ENCODE measurements at places on chromosomes 1 and 21. TPM values are rescaled to one million over a fixed set of nuclear protein-coding genes. Genes with fewer than 3 reads are reported as not detected.

The SERPINC1 gene
- total RNA-seq, result not detected

The GBP2 gene
- total RNA-seq, result 28.6 TPM

The OR2L2 gene
- total RNA-seq, result not detected

The TMEM82 gene
- total RNA-seq, result not detected

The ZNF124 gene
- total RNA-seq, result 5.4 TPM

The PLD5 gene
- not detected for total RNA-seq

The TMCC2 gene
- total RNA-seq, result 7.6 TPM

The PPP1R12B gene
- total RNA-seq, result 133 TPM

DNA sequence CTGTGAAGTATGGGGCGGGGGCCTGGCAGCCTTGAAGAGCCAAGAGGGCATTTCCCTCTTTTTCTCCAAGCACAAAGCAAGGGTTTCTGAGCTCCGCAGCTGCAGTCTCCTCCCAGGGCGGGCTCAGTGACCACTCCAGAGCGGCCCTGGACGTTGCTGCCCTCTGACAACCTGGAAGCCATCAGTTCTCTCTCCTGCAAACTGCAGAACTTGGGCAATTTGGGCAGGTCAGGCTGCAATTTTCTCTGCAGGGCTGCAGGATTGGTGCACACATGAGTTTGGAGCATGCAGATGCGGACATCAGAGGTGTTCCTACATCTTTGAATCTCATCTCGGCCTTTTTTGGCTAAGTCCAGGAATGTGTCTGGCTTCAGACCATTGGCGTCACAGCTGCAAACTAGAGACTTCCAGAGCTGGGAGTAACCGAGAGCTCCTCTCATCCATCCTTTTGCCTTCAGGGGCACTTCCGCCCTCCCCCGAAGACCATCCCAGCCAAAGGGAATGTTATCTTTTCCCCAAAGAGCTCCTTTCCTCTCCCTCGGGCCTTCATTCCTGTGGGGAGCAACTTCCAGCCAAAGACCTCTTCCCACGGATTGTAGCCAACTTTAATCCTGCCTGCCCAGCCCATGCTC lies 139.6 kb upstream of the WNT4 start:
- DNase-seq, result no peak

- no peak for DNase-seq
Observed at GRCh38 chr1:201511941-201512539, 5.1 kb upstream of the CSRP1 start.

DNA sequence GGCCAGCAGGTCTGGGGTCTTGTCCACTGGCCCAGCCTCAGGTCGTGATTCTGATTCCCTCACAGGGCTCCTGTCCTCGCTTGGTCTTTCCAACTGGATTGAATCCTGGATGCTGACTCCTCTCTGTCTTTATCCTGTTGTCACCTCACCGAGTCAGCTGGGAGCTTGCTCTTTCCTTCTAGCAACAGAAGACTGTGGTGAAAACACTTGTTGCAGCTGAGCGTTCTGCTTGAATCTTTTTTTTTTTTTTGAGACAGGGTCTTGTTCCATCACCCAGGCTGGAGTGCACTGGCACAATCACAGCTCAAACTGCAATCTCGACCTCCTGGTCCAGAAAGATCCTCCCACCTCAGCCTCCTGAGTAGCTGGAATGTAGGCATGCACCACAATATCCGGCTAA lies 8.0 kb upstream of the WNT4 start:
- DNase-seq, result no peak

DNA sequence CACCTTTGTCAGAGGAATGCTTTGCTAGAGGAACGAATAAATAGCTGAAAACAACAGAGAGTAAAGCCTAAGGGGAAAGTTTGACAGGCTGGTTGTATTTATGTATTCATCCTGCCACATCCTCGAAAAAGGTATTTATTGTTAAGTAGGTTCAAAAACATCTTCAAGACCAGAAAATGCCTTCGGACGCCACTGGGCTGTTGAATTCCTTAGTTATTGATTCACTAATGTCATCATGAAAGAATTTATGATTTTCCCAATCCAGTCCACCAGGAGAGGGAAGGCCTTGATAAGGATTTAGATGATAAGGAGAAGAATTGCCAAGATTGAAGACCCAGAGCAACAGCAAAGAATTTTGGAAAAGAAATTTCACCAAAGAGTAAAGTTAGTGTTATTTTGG lies 35.2 kb upstream of the MAB21L3 start:
- DNase-seq, result no peak

GRCh38 chr1:8424539-8425116 lies 106.7 kb downstream of the SLC45A1 start:
- DNase-seq, result peak; percentile 92

GRCh38 chr1:213122514-213122929 lies 71.5 kb downstream of the RPS6KC1 start:
- no peak for DNase-seq

- DNase-seq, result no peak
Observed at GRCh38 chr1:77649127-77649526, 33.3 kb downstream of the ZZZ3 start.

- DNase-seq, result no peak
Observed at GRCh38 chr1:18840145-18840544, 19.3 kb downstream of the TAS1R2 start.

- DNase-seq, result no peak
Observed at GRCh38 chr1:219792337-219793021, 135.9 kb downstream of the SLC30A10 start.

GRCh38 chr1:244436336-244437085 lies 15.2 kb downstream of the ADSS2 start:
- no peak for DNase-seq

GRCh38 chr1:31703431-31704270 lies at the start of gene COL16A1:
Gene COL16A1 (minus strand): TSS chr1:31704017. CDS start chr1:31702193, 1,824 bp downstream.
- peak; percentile 62 for DNase-seq

DNA sequence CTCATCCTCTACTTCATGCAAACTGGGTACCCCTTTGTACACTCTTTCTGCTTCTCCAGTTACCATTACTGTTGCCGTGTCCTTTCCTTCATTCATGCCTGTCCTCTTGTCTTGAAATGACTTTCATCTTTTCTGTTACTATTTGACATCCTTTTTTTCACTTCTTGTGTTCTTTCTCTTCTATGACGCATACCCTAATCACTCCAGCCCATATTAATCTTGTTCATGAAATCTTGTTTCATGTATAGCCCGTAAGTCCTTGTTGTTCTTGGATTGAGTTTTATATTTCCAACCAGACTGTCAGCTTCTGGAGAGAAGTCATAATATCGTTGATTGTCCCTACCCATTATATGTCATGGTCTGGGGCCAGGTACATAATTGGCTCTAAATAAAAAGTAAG lies 126.1 kb downstream of the NOS1AP start:
- DNase-seq, result no peak

GRCh38 chr1:236516929-236517704 lies 6.7 kb upstream of the LGALS8 start:
- DNase-seq, result no peak

GRCh38 chr1:182299728-182300616 lies 91.6 kb downstream of the GLUL start:
- DNase-seq, result peak; percentile 43

DNA sequence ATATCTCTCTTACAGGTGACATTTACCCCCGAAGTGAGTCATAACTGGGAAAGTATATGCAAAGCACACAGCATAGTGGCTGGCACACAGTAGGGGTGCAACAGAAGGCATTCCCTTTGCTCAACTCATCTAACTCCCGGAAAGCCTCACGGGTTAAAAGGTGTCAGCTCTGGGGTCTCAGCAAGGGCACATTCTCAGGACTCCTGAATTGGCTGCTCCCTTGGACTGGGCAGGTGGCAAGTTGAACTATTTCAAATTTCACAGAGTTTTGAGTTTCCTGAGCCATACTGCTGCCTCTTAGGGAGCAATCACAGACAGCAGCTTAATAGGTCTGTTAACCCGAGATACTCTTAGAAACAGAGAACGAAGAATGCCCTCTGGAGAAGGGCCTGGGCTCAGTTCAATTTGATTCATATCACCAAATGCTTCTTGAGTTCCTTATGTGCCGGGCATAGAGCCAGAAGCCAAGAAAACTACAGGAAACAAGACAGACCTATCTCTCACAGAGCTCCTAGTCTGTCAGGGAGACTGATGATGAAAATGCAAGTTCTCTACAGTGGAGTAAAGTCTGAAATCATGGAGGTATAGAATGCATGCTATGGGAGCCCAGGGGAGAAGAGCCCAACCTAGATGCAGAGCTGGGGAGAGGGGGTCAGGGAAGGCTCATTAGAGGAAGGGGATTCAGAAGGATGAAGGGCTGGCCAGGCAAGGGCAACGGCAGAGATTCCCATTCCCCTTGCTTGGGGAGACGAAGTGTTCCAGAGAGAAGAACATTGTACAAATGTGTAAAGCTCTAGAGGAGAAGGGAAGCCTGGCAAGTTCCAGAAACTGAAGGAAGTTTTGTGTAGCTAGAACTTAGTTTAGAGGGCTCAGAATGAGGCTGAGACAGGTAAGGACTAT lies 143.9 kb upstream of the HMGB4 start:
- DNase-seq, result no peak

GRCh38 chr1:182484531-182485257 lies 34.7 kb downstream of the RGSL1 start:
- DNase-seq, result no peak

- no peak for DNase-seq
Observed at GRCh38 chr1:27879374-27880082, 7.2 kb downstream of the THEMIS2 start.

- no peak for DNase-seq
Observed at GRCh38 chr1:93758842-93759515, 77.3 kb upstream of the BCAR3 start.

DNA sequence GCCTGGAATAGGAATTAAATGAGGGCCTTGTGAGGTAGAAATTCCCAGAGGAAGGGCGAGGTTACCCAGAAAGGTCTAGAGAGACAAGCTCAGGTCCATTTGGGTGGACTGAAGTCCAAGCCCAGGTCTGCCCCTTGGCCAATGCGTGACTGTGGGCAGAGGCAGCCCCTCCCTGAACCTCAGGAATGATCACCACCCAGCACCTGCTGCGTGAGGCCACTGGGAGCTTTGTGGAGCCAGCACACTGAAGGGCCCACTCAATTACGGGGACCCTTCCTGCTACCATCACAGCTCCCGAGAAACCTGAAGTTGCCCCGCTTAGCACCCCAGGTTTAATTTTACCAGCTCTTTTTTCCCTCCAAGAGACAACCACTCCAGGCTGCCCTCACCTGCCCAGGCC lies 6.5 kb upstream of the MATN1 start:
- DNase-seq, result no peak

GRCh38 chr1:208205216-208206013 lies 38.8 kb downstream of the PLXNA2 start:
- DNase-seq, result no peak

- no peak for DNase-seq
Observed at GRCh38 chr1:64234714-64235113, 31.3 kb downstream of the UBE2U start.

DNA sequence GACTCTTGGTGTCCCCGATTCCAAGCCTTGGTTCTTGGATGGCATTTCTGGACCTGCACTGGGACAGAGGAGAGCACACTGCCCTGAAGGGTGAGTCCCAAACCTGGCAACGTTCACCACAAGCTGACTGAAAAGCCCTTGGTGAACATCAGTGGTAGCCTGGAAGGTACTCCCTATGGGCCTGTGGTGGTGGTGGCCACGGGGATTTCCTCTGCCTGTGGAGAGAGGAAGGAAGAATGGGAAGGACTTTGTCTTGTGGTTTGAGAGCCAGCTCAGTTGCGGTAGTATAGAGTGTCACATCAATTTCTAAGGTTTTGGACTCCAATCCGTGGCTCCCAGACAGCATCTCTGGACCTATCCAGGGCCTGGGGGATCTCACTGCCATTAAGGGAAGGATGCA lies 50.7 kb downstream of the DNAH14 start:
- no peak for DNase-seq

DNA sequence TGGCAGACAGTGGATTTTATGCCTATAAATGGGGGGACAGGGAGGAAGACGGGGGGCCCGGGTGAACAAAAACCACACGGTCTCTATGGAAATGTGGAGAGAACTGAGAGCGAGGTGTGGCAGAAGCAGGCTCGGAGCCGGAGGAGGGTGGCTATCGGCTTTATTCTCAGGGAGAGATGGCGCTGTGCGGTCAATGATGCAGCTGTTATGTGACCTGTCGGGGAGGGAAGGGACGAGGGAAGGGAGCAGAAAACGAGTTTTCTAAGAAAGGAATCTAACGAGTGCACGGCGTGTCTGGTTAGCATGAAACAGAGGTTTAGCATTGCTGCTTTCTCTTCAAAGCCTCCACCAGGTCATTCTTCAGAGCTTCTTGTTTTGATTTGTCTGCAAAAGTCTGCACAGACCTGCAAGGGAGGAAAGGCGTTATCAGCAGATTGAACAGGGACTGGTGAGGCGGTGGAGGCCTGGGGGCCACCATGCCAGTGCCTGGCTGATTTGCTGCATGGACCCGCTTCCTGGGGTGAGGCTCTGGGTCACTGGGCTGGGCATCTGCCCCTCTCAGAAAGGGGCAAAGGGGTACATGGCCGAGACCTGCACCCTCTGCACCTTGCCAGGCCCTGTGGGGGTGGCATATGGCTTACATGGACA lies 27.2 kb downstream of the SLC66A1 start:
- no peak for DNase-seq

- DNase-seq, result no peak
Observed at GRCh38 chr1:62800281-62800680, 16.3 kb downstream of the ATG4C start.

DNA sequence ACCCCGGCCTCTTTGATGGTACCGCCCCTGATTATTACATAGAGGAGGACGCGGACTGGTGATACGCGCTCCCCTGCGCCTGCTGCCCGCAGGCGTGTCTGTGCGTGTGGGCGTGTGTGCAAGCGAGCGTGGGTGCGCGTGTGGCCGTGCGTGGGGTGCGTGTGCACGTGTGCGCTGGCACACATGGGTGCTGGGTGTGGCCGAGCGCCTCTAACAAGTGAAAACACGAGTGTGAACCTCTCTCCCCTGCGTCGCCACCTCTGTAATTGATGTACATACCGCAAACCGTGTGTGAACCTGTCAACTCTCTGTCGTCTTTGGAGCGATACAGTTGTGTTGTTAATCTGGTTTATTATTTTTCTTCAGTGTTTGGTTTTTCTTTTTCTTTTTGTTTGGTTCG lies 87.8 kb upstream of the TMEM51 start:
- no peak for DNase-seq

GRCh38 chr1:239315631-239316217 lies 70.6 kb upstream of the CHRM3 start:
- DNase-seq, result no peak

All from gastrocnemius medialis (tissue), 4 donors.